Liver (tissue), 10 donors: ENCODE measurements at places on chromosomes 6 and 20. TPM values are rescaled to one million over a fixed set of nuclear protein-coding genes. Genes with fewer than 3 reads are reported as not detected.

GRCh38 chr20:10610251-10610650 is 63.5 kb downstream of the JAG1 start:
- H3K27me3 ChIP-seq: no peaks in the 10 kb centered on the region
- H3K4me1 ChIP-seq: no peaks in the 10 kb centered on the region
- DNase-seq: no peak

The CDK19 gene
- 5.9 TPM for total RNA-seq

- no peak for DNase-seq
- H3K27me3 ChIP-seq: no peaks in the 10 kb centered on the region
- no peak overlapping the region for H3K27ac ChIP-seq
- no peaks in the 10 kb centered on the region for H3K4me1 ChIP-seq
- no peak overlapping the region for H3K4me3 ChIP-seq
- no peaks in the 10 kb centered on the region for H3K36me3 ChIP-seq
Observed at GRCh38 chr20:36130390-36130789, 24.1 kb upstream of the EPB41L1 start.

- H3K4me1 ChIP-seq: no peaks in the 10 kb centered on the region
- no peaks in the 10 kb centered on the region for H3K36me3 ChIP-seq
- DNase-seq: no peak
- H3K4me3 ChIP-seq: no peak overlapping the region
- H3K27ac ChIP-seq: no peak overlapping the region
- H3K27me3 ChIP-seq: no peaks in the 10 kb centered on the region
Observed at GRCh38 chr6:55518529-55519060, 60.4 kb downstream of the HMGCLL1 start.

DNA sequence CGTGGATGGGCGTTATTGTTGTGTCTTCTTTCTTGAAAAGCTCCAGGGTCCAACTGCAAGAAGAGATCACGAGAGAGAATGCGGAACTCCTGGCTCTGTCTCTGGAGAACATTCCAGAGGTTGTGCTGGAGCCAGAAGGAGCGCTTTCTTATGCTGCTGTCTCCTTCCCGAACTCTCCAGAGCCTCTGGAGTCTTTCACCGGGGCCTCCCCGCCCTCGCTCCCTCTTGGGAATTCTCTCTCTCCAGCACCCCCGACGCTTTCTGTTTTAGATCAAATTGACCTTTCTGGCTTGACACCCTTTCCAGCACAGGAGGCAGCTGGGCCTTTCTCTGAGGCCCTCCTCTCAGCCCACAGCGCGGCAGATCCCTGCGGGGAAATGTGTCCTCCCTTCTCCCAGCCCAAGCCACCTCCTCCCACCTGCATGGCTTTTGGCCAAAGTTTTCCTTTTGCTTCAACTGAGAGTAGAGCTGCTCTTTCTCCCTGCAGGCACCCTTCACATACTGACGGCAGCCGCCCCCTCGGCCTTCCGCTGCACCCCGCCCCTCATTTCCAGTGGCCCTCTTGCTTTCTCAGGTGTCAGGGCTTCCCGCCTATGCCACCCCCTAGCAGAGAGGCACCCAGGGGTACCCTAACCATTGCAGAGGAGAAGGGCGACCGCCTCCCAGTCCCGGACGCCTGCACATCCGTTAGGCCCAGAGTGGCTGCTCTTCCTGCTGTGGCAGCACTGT is 6.6 kb upstream of the CCR6 start:
- H3K27me3 ChIP-seq: no peaks in the 10 kb centered on the region
- no peaks in the 10 kb centered on the region for H3K4me1 ChIP-seq
- no peak overlapping the region for H3K4me3 ChIP-seq
- no peaks in the 10 kb centered on the region for H3K36me3 ChIP-seq
- no peak overlapping the region for H3K27ac ChIP-seq
- DNase-seq: no peak

DNA sequence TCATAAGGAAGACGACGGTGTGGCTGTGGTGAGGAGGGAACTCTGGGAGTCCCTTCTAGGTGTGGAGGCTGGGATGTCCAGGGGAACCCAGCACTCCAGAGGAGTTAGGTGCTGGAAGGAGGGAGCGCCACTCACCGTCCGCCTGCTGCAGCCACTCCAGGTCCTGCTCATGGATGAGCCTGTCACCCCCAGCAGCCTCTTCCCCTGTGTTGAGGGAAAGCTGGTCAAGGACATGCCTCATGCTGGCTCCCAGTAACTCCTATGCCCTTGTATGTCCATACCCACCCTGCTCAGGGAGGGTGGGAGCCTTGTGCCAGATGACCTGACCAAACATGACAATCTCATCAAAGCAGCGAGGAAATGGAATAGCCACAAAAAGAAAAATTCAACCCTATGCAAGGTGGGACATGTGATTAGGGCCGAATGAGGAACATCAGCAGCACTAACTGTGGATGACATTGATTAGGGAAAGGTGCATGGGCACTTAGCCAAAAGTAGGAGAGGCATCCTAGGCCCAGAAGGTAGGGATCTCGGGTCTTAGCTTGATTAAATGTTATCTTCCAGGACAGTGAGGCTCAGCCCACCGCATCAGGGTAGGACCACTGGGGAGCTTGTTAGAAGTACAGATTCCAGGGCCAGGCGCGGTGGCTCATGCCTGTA is 3.0 kb downstream of the DNPH1 start:
- H3K27ac ChIP-seq: no peak overlapping the region
- no peaks in the 10 kb centered on the region for H3K27me3 ChIP-seq
- H3K4me1 ChIP-seq: no peaks in the 10 kb centered on the region
- no peak for DNase-seq
- no peak overlapping the region for H3K4me3 ChIP-seq

GRCh38 chr6:82589509-82590206 is 226.0 kb downstream of the TPBG start:
- H3K27ac ChIP-seq: no peak overlapping the region
- no peak overlapping the region for H3K4me3 ChIP-seq
- no peak for DNase-seq
- no peaks in the 10 kb centered on the region for H3K4me1 ChIP-seq
- H3K27me3 ChIP-seq: no peaks in the 10 kb centered on the region

DNA sequence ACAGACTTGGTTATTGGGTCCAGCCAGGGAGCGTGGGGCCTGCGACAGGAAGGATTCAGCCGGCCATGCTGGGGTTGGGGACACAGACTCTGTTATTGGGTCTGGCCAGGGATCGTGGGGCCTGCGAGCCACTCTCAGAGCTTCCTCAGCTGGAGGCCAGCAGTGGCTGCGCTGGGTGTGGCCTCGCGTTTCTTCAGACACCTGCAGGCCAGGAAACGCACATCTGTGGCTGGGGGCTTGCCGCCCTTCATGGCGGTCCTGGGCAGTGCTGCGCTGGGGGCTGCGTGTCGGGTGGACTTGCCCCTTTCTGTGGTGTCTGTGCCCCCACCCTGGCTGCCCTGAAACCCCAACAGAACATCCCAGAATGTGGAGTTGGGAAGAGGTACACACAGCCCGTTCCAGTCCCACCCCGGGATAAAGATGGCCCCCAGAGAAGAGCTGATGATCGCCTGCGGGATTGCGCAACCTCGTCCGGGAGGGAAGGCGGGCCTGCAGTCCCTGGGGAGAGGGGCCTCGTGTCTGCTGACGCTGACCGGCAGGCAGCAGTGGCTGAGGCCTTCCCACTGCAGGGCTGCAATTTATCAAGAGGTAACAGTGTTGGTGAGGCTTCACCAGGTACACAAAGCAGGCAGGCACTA is 16.9 kb upstream of the MTG2 start:
- H3K4me3 ChIP-seq: no peak overlapping the region
- peaks cover 60% of the 10 kb centered on the region for H3K36me3 ChIP-seq
- no peak overlapping the region for H3K27ac ChIP-seq
- no peaks in the 10 kb centered on the region for H3K4me1 ChIP-seq
- no peak for DNase-seq

DNA sequence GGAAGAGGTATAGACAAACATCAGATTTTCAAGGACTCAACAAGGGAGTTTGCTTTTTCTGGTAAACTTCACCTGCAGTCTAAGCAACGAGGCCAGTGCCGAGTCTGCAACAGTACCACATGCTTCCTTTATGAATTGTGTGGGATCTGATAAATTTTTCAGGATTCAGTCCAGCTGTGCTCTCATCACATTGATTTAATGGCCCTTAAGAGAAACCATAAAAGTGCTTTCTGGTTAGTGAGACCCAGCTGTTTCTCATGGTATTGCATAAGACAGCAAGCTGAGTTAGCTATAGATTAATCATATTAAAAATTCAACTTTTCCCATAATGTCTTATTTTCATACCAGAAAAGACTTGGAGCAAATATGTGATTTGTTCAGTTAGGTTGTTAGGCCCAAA is 291.4 kb downstream of the CENPW start:
- H3K36me3 ChIP-seq: no peaks in the 10 kb centered on the region
- H3K4me3 ChIP-seq: no peak overlapping the region
- no peaks in the 10 kb centered on the region for H3K27me3 ChIP-seq
- no peaks in the 10 kb centered on the region for H3K4me1 ChIP-seq
- H3K27ac ChIP-seq: no peak overlapping the region

DNA sequence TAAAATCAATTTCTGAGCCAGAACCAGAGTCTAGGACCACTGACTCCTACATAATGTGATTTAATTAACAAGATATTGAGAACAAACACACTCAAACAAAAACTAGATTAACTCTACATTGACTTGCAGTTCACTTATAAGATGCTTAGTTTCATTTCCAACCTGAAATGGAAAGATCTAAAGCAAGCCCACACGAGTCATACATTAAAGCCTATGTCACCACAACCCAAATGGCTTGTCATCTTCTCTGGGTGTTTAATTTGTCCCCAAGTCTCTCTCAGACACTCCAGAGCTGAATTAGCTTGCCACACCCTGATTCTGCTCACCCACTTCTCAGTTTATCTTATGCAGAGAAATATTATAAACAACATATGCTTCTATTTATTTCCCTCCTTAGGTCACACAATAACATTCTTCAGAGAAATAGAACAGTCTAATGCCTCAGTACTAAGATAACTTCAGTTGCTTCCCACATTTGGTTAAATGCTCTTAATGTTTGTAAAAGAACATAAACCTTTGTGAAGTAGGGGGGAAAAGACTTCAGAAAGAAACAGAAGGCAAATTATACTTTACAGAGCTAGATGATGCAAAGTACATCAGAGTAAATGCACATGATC is 8.8 kb upstream of the FBXO30 start:
- H3K4me1 ChIP-seq: no peaks in the 10 kb centered on the region
- no peaks in the 10 kb centered on the region for H3K36me3 ChIP-seq
- no peak overlapping the region for H3K4me3 ChIP-seq
- DNase-seq: no peak

The PI16 gene
- not detected for total RNA-seq

- no peak overlapping the region for H3K4me3 ChIP-seq
- H3K4me1 ChIP-seq: no peaks in the 10 kb centered on the region
- no peak overlapping the region for H3K27ac ChIP-seq
Observed at GRCh38 chr20:25685276-25686080, 11.2 kb downstream of the ZNF337 start.

The KLHDC3 gene
- total RNA-seq: 51.2 TPM

- H3K36me3 ChIP-seq: no peaks in the 10 kb centered on the region
- H3K4me1 ChIP-seq: no peaks in the 10 kb centered on the region
- DNase-seq: no peak
- no peak overlapping the region for H3K27ac ChIP-seq
- no peaks in the 10 kb centered on the region for H3K27me3 ChIP-seq
Observed at GRCh38 chr20:8082989-8083388, 49.1 kb upstream of the PLCB1 start.

DNA sequence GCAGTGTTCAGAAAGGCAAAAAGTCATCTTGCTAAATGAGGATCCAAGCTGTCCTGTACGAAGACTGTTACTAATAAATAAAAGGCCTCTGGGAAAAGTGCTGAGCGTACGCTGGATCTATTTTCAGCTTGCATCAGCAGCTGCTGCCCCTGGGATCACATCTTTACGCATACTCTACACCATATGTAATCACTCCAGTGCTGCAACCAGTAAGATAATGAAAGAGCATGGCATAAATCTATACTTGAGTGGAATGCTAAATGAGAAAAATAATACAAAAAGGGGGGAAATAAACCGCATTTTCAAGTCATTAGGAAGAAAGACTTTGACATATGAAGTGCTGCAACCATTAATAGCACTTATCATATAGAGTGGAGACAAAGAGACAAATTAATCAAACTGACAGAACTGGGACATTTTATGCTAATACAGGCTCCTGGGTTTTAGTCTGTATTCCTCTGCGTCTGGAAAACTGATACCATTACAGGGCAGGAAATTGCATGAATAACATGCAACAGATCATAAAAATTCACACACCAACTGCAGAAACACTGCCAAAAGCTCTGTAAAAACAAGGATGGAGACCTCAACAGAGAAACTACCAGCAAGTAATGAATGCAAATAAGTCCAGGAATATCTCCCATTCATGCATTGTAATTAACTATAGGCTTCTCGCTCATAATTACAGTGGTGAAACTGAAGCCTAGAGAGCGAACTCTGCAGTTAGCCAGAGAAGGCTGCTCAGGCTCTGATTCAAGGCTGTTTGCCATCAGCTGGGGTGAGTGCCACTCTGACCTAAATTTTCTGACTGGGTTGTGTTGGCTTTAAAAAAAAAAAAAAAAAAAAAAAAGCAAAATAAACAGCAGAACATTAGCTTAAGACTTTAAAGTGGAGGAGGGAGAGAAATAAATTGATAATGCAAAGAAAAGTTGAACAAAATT is 83.8 kb downstream of the GJA10 start:
- H3K4me3 ChIP-seq: no peak overlapping the region
- H3K27me3 ChIP-seq: no peaks in the 10 kb centered on the region
- H3K27ac ChIP-seq: no peak overlapping the region
- no peak for DNase-seq
- no peaks in the 10 kb centered on the region for H3K4me1 ChIP-seq

The RNF144B gene
- 15.1 TPM for total RNA-seq

The PTPRT gene
- total RNA-seq: 0.14 TPM

The ANKRD60 gene
- not detected for total RNA-seq

DNA sequence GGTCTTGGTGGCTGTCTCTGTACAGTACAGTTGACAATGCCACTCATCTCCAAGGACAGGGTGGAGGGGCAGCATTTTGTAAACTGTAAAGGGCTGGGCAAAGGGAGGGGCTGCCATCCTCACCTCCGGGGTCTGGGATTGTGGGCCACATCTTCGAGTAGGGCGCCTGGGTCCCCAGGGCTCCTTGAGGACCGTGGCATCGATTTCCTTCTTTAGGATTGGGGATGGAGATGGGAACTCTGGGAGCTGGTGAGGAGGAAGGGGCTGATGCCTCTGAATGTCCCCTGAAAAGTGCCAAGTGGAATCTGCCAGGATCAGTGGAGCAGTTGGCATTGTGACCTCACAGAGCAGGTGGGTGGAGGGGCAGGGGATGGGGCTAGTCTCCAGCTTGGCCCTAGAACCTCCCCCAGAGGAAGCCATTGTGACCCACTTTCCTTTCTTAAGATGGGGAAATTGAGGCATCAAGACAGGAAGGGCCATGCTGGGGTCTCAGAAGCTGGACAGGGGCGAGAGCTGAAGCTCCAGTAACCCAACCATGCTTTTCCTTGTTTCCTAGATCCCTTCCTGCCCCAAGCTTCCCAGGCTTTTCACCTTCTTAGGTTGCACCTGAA is at the start of gene SUN5:
SUN5 (minus strand) TSS at position 293 of the 611 bp plus-strand sequence; CDS start at position 200, 93 bp downstream.
- peaks cover 3% of the 10 kb centered on the region for H3K4me1 ChIP-seq
- no peak for DNase-seq
- no peaks in the 10 kb centered on the region for H3K36me3 ChIP-seq
- no peak within 1 kb of the TSS for H3K4me3 ChIP-seq
- no peaks in the 10 kb centered on the region for H3K27me3 ChIP-seq
- H3K27ac ChIP-seq: no peak within 1 kb of the TSS

- no peak overlapping the region for H3K4me3 ChIP-seq
- H3K4me1 ChIP-seq: peaks cover 9% of the 10 kb centered on the region
- no peak overlapping the region for H3K27ac ChIP-seq
- H3K27me3 ChIP-seq: no peaks in the 10 kb centered on the region
- no peaks in the 10 kb centered on the region for H3K36me3 ChIP-seq
Observed at GRCh38 chr6:3819161-3820110, 29.7 kb upstream of the FAM50B start.

- H3K27ac ChIP-seq: no peak overlapping the region
- no peaks in the 10 kb centered on the region for H3K4me1 ChIP-seq
- H3K4me3 ChIP-seq: no peak overlapping the region
- H3K27me3 ChIP-seq: peaks cover 5% of the 10 kb centered on the region
- H3K36me3 ChIP-seq: no peaks in the 10 kb centered on the region
Observed at GRCh38 chr6:168104636-168105035, 25.6 kb upstream of the FRMD1 start.
